ENCODE measurements at places on chromosomes 12 and 14.

GRCh38 chr14:33754261-33754660 lies 196.6 kb downstream of the EGLN3 start:
- DNase-seq, result no peak

DNA sequence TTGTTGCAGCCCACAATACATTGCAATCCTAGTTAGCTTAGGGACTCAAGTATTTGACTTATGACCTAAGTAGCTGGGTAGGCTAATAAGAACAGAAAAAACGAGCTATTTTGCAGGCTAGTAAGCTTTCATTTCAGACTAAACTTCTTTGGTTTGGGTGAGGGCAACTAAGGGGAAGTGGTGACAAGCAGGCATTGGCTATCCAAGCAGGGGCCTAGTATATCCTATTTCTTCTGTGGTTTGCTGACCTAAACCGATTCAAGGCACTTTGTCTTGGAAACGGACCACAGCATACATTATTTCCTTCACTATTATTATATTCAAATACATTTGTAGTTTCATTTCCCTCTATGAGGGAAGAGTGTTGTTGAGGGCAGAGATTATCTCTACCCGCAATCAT lies 21.6 kb upstream of the SLC5A8 start:
- no peak for DNase-seq

GRCh38 chr14:104579507-104579906 lies at the start of gene C14orf180:
Gene C14orf180, plus strand, starts transcription at chr14:104579764. Its CDS starts 6,667 bp downstream, at chr14:104586431.
- DNase-seq, result no peak

- no peak for DNase-seq
Observed at GRCh38 chr14:51593397-51593796, 58.3 kb upstream of the FRMD6 start.

DNA sequence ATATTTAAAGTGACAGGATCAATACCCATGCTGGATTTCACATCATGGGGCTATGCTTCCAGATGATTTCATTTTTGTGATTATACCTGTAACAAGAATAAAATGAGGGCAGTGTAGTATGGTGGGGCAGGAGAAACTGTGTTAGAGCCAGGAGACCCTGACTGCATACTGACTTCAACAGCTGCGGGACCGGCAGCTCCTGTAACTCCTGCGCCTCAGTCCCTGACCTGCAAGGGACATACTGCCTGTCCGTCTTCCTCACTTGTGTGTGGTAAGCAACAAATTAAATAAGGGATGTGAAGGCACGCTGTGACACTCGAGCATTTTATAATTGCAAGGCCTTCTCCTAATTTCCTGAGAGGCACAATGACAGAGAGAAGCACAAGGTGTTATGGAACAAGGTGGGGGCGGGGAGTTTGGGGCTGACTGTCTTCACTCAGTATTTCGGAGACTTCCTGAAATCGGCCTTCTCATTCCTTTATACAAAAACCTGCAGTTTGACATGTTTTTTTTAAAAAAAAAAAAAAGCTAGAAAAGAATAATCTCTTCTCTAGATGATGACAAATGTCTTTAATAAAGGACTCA lies 164.2 kb downstream of the TTC7B start:
- DNase-seq, result no peak

- no peak for DNase-seq
Observed at GRCh38 chr12:111304642-111305071, 64.2 kb downstream of the PHETA1 start.

DNA sequence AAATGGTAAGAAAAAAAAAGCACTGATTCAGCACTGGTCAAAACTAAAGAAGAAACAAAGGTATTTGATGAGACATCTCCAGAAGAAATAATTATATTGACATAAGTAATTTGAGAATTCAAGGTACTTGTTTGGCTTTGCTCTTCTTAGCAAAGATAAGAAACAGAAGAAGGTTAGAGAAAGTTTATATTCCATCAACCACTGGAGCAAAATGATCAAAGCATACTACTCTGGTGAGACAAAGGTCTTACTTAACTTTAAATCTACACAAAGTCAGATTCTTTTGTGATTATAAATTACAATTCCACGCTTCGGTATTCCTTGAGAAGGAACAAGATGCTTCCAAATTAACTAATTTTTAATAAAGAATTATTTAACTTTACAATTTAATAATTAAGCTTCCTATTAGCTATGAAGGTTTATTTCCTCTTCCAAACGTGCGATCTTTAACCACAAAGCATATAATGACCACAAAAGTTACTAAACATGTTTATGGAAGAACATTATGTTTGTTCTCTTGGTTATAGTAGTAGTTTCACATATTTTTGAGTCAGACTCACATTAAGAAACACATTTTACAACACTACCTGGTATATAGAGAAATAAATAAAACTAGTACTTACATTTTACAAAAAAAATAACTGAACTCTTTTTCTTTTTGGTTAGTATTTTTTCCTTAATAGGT lies 53.4 kb downstream of the METTL25 start:
- DNase-seq, result no peak

DNA sequence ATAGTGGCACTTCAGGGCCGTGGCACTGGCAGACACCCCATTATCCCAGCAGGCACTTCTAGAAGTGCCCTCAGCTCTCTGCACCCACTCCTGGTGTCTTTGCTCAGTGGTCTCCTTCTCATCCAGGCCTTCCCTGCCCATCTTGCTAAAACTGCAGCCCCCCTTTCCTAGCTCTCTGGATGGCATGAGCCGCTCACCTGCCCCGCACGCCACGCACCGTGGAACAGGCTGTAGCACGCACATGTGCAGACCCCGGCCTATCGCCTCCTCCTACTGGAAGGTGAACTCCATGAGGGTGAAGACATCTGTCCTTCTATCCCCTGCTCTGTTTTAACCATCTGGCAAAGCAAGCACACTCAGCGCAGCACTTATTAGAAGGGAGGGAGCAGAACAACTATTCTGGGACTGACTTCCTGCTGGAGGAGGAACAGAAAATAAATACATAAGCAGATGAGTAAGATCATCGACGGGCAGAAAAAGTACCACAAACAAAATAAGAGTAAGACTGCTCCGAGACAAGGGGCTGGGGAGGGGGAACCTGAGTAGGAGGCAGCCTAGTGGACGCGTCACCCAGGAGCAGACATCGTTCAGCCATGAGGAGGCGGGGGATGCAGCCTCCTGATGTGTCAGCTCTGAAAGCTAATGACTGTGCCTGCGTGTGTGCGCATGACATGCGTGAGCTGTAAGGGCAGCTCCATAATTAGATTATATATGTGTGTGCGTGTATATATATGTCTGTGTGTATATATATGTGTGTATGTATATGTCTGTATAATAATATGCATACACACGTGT lies 7.8 kb upstream of the FZD10 start:
- DNase-seq, result no peak

Measured in uterus (tissue), 4 donors.